Astrocyte (in vitro differentiated cells and primary cell): ENCODE measurements at places on chromosomes 1 and 21. TPM values are rescaled to one million over a fixed set of nuclear protein-coding genes. Genes with fewer than 3 reads are reported as not detected.

- no peak overlapping the region for H3K4me3 ChIP-seq
- H3K27me3 ChIP-seq, result peaks cover 46% of the 10 kb centered on the region
- DNase-seq, result no peak
- no peaks in the 10 kb centered on the region for H3K36me3 ChIP-seq
Measured at GRCh38 chr1:156626079-156626438, 6.8 kb downstream of the HAPLN2 start.

DNA sequence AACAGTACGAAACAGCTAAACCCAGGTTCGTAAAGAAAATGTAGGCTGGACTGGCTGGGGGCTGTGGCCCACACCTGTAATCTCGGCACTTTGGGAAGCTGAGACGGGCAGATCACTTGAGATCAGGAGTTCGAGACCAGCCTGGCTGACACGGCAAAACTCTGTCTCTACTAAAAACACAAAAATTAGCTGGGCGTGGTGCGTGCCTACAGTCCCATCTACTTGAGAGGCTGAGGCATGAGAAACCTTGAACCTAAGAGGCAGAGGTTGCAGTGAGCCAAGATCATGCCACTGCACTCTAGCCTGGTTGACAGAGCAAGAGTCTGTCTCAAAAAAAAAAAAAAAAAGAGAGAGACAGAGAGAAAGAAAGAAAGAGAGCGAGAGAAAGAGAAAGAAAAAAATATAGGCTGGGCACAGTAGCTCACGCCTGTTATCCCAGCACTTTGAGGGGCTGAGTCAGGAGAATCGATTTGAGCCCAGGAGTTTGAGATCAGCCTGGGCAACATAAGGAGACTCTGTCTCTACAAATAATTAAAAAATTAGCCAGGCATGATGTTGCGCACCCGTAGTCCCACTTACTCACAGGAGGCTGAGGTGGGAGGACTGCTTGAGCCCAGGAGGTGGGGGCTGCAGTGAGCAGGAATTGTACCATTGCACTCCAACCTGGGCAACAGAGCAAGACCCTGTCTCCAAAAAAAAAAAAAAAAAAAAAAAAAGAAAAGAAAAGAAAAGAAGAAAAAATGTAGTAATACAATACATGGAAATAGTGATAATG is 35.7 kb downstream of the CAPZB start:
- no peaks in the 10 kb centered on the region for H3K36me3 ChIP-seq
- H3K27me3 ChIP-seq, result no peaks in the 10 kb centered on the region
- H3K4me3 ChIP-seq, result peak overlapping the region; percentile 21
- peak overlapping the region; percentile 85 for H3K27ac ChIP-seq

The CRYAA gene
- total RNA-seq, result not detected in 2 replicates

- DNase-seq, result peak; percentile 94
- H3K27me3 ChIP-seq, result no peaks in the 10 kb centered on the region
- H3K4me1 ChIP-seq, result peaks cover 23% of the 10 kb centered on the region
- H3K4me3 ChIP-seq, result no peak overlapping the region
- H3K27ac ChIP-seq, result peak overlapping the region; percentile 73
- peaks cover 16% of the 10 kb centered on the region for H3K36me3 ChIP-seq
Measured at GRCh38 chr1:201593200-201593921, 54.4 kb downstream of the NAV1 start.

DNA sequence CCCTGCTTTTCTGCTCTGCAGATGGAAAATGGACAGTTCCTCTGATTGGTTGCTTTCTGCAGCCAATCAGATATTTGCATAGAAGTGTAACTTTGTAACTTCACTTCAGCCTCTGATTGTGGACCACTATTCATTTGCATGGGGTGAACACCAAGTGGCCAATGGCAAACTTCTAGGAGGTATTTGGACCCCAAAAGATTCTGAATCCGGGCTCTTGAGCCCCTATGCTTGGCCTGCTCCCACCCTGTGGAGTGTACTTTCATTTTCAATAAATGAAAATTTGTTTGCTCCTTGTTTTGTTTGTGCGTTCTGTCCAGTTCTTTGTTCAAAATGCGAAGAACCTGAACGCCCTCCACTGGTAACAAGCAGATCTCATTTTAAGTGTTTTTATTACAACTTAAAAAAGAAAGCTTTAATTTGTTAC is 6.4 kb upstream of the GSTM4 start:
- H3K4me3 ChIP-seq, result peak overlapping the region; percentile 38
- H3K27me3 ChIP-seq, result peaks cover 5% of the 10 kb centered on the region
- peak; percentile 27 for DNase-seq

DNA sequence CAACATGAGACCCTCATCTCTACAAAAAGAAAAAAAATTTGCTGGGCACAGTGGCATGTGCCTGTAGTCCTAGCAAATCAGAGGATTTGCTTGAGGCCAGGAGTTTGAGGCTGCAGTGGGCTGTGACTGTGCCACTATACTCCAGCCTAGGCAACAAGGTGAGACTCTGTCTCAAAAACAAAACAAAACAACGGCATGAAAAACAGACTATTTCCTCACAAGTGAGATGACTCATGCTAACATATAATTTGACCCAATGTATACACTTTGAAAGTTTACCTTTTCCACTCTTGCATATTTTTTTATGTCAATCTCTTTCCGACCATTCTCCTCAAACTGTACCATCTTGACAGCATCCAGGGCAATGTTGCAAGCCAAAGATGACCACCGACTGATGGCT is 17.5 kb downstream of the CCT3 start:
- H3K4me1 ChIP-seq, result no peaks in the 10 kb centered on the region
- no peak for DNase-seq
- H3K27me3 ChIP-seq, result no peaks in the 10 kb centered on the region
- H3K36me3 ChIP-seq, result peaks cover 63% of the 10 kb centered on the region
- peak overlapping the region; percentile 8 for H3K27ac ChIP-seq

DNA sequence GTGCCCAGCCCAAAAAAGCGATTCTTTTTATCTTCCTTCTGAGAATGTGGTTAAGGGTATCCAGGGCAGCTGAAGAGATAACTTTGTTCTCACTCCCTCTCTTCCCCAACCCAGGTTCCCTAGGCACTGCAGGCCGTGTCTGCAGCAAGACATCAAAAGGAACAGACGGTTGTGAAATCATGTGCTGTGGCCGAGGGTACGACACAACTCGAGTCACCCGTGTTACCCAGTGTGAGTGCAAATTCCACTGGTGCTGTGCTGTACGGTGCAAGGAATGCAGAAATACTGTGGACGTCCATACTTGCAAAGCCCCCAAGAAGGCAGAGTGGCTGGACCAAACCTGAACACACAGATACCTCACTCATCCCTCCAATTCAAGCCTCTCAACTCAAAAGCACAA is 11.4 kb downstream of the WNT2B start:
- no peak overlapping the region for H3K27ac ChIP-seq
- no peak for DNase-seq
- peaks cover 57% of the 10 kb centered on the region for H3K27me3 ChIP-seq
- H3K4me3 ChIP-seq, result no peak overlapping the region

The F13B gene
- total RNA-seq, result not detected in 2 replicates

- DNase-seq, result no peak
- H3K27me3 ChIP-seq, result peaks cover 10% of the 10 kb centered on the region
- H3K27ac ChIP-seq, result no peak overlapping the region
Measured at GRCh38 chr1:25520446-25521061, 22.9 kb upstream of the LDLRAP1 start.

- H3K4me3 ChIP-seq, result no peak overlapping the region
- no peak for DNase-seq
- H3K4me1 ChIP-seq, result no peaks in the 10 kb centered on the region
- H3K27me3 ChIP-seq, result peaks cover 80% of the 10 kb centered on the region
- H3K36me3 ChIP-seq, result no peaks in the 10 kb centered on the region
Measured at GRCh38 chr1:165352442-165353293, 3.8 kb downstream of the LMX1A start.

The CPLANE2 gene
- 8.2 and 8.6 TPM in 2 replicates for total RNA-seq

DNA sequence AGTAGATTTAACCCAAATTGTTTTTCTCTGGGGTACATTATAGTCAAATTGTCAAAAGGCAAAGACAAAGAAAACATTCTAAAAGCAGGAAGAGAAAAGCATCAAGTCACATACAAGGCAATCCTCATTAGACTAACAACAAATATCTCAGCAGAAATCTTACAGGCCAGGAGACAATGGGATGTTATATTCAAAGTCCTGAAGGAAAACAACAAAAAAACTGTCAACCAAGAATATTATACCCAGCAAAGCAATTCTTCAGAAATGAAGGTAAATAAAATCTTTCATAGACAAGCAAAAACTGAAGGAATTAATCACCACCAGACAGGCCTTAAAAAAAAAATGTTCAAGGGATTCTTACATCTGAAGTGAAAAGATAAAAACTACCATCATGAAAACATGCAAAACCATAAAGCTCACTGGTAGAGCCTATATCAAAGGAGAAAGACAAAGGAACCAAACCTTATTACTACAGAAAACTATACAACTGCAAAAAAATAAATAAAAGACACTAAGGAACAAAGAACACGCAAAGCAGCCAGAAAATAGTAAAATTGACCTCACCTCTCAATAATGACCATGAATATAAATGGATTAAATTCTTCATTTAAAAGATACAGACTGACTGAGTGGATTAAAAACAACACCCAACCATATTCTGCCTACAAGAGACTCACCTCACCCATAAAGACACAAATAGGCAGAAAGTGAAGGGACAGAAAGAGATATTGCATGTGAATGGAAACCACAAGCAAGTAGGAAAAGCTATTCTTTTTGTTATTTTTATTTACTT is 113.8 kb upstream of the ZC3H11B start:
- no peak overlapping the region for H3K4me3 ChIP-seq
- H3K27ac ChIP-seq, result no peak overlapping the region
- H3K36me3 ChIP-seq, result no peaks in the 10 kb centered on the region
- H3K27me3 ChIP-seq, result no peaks in the 10 kb centered on the region

DNA sequence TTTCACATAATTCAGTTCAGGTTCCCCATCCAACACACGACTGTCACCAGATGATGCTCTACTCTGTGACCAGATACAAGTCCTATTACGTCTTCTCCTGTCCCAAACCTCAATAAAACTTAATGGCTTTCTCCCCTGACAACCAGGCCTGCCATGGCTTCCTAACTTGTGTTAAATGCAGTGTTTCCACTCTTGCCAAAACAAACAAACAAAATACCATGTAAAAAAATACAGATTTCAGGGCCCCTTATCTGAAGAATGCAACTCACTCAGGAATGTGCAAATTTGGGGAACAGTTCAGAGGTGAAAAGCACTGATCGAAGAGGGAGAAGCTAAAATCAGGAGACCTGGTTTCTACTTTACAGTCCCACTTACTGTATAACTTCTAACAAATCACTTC is 863 bp upstream of the NUF2 start:
- peak overlapping the region; percentile 90 for H3K27ac ChIP-seq
- H3K36me3 ChIP-seq, result peaks cover 9% of the 10 kb centered on the region
- H3K27me3 ChIP-seq, result no peaks in the 10 kb centered on the region
- peaks cover 4% of the 10 kb centered on the region for H3K4me1 ChIP-seq
- DNase-seq, result no peak

The IGFN1 gene
- 0.02 TPM in 1 of 2 replicates, not detected in the other for total RNA-seq

DNA sequence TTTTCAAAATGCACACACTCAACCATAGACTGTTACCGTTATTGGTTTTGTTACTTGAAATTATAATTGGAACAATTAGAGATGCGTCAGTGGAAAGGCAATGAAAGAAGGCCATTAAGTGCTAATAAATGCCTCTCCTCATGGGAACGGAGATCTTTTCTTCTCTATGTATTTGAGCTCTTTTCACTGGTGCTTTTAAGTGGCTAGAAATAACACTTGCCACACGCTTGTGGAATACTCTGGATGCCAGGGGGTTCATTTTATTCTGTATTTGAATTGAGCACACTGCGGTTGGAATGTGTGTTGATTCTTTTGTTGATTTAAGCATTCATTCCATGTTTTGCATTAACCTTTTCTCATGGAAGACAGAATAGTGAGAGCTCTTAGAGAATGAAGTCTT is 68.4 kb downstream of the DNM3 start:
- no peaks in the 10 kb centered on the region for H3K36me3 ChIP-seq
- no peak overlapping the region for H3K4me3 ChIP-seq
- no peaks in the 10 kb centered on the region for H3K27me3 ChIP-seq
- no peak overlapping the region for H3K27ac ChIP-seq
- no peaks in the 10 kb centered on the region for H3K4me1 ChIP-seq
- peak; percentile 12 for DNase-seq

DNA sequence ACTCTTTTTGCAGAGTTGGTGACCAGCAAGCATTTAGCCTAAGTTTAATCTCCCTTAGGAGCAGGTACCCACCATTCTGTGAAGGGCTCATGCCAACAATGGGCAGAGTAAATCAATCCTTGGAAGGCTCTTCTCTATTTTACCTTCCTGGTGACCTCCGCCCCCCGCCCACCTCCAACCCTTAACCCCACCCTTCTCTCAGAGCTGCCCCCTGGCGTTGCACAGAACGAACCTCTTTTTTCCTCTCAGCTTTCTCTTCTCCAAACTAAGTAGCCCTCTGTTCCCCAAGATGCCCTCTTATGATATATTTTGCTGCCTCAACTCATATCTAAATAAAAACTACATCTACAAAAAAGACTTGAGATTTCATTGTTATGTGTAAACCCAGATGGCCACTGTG is 186.8 kb downstream of the SEC16B start:
- H3K27me3 ChIP-seq, result no peaks in the 10 kb centered on the region
- no peak overlapping the region for H3K27ac ChIP-seq
- H3K4me3 ChIP-seq, result no peak overlapping the region

The HRNR gene
- total RNA-seq, result not detected in 2 replicates

DNA sequence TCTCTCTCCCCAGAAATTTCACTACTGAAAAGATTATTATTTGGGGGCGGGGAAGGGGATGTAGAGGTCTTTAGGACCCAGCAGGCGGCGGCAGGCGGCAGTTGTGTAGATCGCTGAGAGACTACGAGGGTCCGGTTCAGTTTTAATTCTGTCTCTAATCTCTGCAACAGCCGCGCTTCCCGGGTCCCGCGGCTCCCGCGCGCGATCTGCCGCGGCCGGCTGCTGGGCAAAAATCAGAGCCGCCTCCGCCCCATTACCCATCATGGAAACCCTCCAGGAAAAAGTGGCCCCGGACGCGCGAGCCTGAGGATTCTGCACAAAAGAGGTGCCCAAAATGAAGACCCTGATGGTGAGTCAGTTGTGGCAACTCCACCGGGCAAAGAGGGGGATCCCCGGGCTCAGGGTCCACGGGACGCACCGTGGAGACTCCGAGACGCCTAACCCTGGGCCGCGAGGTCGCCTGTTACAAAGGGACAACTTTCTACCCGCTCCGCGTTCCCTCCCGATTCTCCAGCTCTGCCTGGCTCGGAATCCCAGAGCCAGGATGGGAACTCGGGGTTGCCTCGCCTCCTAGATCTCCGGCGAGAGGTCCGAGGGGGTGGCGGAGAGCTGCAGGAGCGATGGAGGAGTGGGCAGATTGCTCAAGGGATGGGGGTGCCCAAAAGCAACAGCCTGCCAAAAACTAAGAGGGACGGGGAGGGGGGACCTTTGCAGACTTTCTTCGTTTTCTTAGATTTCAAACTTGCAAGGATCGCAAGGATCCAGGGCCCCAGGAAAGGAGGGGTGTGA is at the start of gene ST6GALNAC5:
Gene ST6GALNAC5, plus strand, starts transcription at position 139 of the 789 bp plus-strand sequence.
- H3K36me3 ChIP-seq, result no peaks in the 10 kb centered on the region
- H3K4me1 ChIP-seq, result peaks cover 17% of the 10 kb centered on the region
- DNase-seq, result no peak
- no peak within 1 kb of the TSS for H3K27ac ChIP-seq
- peaks cover 8% of the 10 kb centered on the region for H3K27me3 ChIP-seq
